ENCODE measurements at places on chromosomes 7 and 10.

GRCh38 chr10:70053218-70053840, 683 bp downstream of the MACROH2A2 start:
- peak; percentile 41 for DNase-seq

- peak; percentile 53 for DNase-seq
Observed at GRCh38 chr10:123573236-123574108, 92.7 kb upstream of the GPR26 start.

DNA sequence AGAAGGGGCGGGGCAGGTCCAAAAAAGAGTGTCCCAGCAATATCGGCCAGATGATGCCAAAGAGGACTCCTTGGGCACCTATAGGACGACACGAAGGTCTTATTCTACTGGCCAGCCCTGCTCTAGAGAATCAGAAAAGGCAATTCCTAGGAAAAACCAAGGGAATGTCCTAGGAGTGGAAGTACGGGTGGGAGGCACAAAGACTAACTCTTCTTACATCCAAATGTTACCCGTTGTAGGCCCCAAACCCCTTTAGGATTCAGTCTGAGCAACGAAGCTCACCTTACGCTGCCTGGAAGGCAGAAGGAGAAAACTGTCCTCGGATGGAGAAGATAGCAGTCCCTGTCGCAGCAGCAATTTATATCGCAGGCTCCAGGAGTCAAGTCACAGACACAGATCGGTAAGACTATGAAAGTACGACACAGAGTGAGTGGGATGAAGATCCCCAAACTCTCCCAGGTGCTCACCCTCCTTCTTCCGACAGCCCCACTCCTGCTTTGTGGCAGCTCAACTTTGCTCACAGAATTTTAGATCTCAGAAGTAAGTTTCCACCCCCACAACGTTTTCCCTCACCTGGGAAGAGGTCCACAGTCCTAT, 558 bp downstream of the TCTN3 start:
- DNase-seq, result no peak

- DNase-seq, result no peak
Observed at GRCh38 chr7:90412458-90413184, 9.4 kb downstream of the CLDN12 start.

DNA sequence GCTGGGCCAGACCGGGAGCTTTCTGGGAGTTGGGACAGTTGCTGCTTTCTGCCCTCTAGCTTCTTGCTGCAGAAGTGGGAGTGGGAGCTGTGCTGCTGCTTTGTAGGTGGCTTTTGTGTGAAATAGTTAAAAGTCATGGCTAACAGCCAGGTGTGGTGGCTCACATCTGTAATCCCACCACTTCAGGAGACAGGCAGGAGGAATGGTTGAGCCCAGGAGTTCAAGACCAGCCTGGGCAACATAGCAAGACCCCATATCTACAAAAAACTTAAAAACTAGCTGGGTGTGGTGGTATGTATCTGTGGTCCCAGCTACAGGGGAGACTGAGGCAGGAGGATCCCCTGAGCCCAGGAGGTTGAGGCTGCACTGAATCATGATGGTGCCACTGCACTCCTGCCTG, 13.7 kb downstream of the TACR2 start:
- DNase-seq, result no peak

GRCh38 chr10:25498645-25499044, 323.8 kb downstream of the GPR158 start:
- no peak for DNase-seq

DNA sequence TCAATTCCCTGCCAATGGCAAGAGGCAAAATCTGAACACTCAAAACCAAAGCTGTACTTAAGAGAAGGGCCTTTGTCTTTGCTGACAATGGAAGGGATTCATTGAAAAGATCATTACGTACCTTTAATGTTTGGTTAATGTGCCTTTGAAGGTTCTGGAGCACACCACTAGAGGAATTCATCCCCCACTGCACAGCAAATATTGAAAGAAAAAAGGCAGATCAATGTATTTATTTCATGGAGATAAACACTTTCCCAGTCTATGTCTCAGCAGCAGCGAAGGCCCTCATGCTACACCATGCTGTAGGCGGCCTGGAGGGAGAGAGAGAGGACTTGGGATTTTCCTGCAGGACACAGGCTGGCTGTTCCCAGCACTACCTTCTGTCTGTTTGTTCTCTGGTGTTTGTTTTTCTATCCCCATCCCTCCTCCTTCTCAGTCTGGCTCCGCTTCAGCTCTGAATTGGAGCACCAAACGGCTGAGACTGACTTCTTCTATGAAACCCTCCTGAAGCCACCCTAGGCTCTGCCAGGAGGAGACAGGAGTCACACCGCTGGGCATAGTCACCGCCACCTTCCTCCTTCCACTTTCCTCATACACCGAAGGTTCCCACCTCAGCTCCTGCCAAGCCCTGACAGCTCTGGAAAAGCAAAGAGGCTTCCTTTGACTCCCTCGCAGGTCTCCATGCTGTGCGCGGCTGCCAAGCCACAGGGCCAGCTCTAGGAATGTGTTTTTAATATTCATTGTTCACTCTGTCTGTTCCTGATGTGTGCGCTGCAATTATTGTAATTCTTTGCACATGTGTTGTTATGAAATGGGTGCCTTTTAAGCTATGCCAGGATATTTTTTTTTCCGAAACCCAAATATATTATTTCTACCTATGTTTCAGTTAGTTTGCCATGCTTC, 301.5 kb downstream of the FZD1 start:
- DNase-seq, result no peak

- DNase-seq, result no peak
Observed at GRCh38 chr10:124685261-124685660, 58.9 kb downstream of the FAM53B start.

- DNase-seq, result no peak
Observed at GRCh38 chr7:106392144-106392543, 107.4 kb upstream of the NAMPT start.
